AML-193 (cell line): ENCODE measurements at places on chromosomes 2 and 18.
A peak's percentile ranks its signal among the peaks of the same experiment; 100 is the strongest.

- no peak for DNase-seq
Observed at GRCh38 chr2:10576456-10576855, 113.3 kb downstream of the NOL10 start.

DNA sequence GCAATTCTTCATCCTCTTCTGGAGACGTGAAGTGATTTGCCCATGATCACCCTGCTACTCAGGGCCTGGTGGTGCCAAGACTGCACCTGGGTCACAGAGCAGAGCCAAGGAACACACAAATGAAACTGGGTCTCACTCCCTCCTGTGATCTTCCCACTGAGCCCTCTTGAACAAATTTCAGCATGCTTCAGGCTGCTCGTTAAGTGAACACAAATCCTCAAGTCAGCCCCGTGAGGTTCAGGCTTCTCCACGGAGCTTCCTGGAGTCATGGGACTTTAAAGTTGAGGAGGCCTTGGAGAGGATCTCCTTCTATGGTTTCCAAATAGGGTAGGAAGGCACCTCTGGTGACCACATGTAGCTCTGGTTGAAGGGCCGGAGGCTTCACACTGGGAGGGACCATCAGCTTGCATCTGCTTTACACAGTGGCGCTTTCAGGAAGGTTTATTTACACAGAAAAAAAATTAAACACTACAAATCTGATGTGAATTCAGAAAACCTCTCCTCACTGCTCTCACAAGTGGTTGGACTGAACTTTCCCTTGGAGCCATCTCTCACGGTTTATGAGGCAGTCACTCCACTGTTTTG is 255.4 kb downstream of the LOXHD1 start:
- no peak for DNase-seq

DNA sequence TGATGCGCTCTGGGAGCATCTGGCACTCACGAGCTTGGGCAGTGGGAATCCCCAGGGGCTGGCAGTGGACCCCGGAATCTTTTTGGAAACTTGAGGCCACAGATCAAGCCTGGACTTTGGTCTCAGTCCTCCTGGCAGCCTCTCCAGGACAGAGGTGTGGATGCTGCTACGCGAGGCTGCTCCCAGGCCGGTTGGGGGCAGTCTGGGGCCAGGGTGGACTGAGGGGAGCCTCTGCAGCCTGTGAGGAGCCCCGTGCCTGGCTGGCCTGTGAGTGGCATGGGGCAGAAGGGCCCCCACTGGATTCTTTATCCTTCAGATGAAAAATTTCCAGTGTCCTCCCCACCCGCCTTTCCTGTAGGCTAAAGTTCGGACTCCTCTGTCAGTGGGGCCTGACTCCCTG is 12.7 kb upstream of the DES start:
- no peak for DNase-seq

GRCh38 chr18:62529597-62529996 is 6.8 kb downstream of the ZCCHC2 start:
- DNase-seq = no peak

- no peak for DNase-seq
Observed at GRCh38 chr2:19137433-19137832, 221.0 kb downstream of the OSR1 start.

DNA sequence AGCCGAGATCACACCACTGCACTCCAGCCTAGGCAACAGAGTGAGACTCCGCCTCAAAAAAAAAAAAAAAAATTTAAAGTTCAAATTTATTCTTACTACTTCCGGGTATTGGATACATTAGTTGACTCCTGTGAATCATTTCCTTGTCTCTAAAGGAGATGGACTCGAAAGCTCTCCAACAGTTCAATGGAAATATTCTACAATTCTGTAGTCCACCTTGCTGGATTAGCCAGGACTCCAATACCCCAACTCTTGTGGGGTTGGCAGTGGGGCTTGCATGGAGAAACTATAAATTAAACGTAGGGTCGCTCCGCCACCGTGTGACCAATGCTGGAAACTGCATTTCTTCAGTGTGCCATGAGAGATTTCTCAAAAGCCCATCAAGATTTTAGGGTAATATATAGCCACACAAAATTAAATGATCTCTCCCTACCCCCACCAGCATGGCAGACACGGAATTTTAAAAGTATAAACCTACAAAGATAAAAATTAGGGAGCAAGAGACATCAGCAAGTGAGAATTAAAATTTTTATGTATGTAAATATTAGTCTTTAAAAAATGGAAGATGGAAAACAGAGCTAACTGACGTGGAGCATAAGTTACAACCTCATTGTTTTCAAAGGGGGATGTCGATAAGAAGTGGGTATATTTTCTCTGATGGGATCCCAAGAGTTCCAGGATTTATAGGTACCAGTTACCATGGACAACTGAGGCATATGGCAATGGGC is 27.8 kb upstream of the GAREM2 start:
- DNase-seq = peak; percentile 55

DNA sequence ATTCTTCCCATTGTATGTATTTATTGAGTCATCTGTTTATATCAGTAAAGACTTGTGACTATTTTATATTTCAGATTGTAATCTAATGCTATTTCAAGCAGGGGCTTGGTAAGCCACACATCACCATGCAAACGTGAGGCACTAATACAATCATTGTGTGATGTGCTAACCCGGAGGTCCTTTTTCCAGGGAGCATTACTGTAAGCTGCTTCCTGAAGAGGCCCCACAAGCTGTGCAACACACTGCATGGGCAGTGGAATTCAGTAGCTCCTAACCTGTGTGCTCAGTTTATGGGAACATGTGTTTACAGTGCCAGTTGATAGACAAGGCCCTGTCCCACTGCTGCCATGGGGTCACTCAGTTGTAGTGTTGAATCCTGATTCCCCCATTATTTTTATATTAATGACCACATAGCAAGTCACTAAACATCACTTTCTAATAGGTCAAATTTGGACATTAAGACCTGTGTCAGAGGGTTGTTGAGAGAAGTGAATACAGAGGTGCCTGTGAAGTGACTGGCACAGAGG is 162.9 kb downstream of the FHOD3 start:
- no peak for DNase-seq

- DNase-seq = peak; percentile 41
Observed at GRCh38 chr18:10265560-10266333, 188.7 kb upstream of the APCDD1 start.

DNA sequence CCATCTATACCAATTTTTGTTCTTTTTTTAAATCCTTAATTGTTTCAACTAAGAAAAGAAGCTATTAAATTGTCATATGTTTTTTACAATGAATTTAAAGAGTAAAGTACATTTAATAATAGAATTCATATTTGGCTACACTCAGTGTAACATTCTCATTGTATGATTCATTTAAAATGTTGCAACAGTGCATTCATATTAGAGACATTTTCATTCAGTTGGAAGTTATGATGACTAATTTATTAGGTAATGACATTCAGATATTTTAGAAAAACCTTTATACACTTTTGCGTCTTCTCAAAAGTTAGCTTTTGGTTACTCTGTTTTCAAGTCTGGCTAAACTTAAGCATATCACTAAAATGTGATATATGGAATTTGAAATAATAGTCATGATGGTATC is 887.5 kb upstream of the NRXN1 start:
- DNase-seq = no peak

GRCh38 chr2:10188729-10189305 is 66.3 kb downstream of the RRM2 start:
- no peak for DNase-seq

GRCh38 chr2:216663846-216664245 is 30.6 kb downstream of the IGFBP2 start:
- DNase-seq = no peak

DNA sequence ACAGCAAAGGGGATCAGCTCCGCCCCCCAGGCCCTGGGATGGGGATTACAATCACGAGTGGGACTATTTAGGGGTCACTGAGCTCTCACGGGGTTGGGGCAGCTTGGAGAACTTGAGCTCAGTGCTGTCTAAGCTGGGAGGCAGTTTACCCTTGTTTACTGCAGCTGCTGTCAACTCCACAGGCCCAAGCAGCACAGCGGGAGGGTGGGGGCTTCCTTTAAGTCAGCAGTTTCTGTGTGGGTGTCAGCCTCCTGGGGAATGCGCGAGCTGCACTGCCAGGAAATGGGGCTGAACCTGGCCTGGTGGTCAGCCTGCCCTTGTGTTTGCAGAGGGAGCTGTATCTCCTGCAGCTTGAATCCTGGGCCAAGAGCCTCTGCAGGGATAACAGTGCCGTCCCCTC is 29.8 kb downstream of the TOGARAM2 start:
- no peak for DNase-seq

GRCh38 chr2:55401124-55401523 is 18.5 kb downstream of the CCDC88A start:
- DNase-seq = no peak

- no peak for DNase-seq
Observed at GRCh38 chr18:8107426-8107825, 501.8 kb upstream of the RAB12 start.

GRCh38 chr2:235928751-235929370 is 239.3 kb downstream of the GBX2 start:
- DNase-seq = no peak

DNA sequence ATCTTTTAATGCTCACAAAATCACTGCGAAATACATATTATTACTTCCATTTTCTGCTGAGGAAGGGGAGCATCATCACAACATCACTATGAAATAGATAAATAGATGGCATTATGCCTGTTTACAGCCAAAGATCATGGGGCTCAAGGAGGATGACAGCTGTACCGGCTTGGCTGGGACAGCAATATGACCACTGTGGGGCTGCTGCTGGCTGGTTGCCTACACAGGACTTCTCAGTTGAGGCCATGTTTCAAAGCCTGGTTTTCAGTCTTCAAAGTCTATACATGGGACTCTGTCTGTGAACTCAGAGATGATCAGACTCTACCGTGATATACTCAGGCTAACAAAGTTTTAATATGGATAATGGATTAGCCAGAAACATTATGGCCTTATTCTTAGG is 58.7 kb downstream of the SPATS2L start:
- DNase-seq = no peak

DNA sequence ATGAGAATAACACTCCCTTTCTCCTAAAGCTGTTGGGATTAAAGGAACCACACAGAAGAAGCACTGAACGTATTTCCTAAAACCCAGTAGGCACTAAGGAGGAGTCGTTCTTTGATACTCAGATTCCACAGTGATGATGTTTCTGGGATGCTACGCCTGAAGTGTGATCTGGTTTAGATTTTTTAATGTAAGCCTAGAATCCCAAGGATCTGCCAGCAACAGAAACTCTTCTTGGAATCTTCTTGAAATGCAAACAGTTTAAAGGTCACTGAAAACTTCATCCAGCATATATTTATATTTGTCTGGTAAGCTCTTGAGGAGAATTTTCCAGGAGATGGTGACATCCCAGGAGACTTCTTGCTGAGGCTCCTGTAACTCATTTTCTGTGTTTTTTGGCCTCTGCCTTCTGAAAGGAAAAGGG is 247.6 kb upstream of the TRIB2 start:
- no peak for DNase-seq

GRCh38 chr2:9097239-9097638 is 93.8 kb upstream of the MBOAT2 start:
- no peak for DNase-seq

- no peak for DNase-seq
Observed at GRCh38 chr18:63445037-63445436, 22.8 kb upstream of the VPS4B start.

- peak; percentile 81 for DNase-seq
Observed at GRCh38 chr18:50297621-50298442, 10.3 kb upstream of the CXXC1 start.

DNA sequence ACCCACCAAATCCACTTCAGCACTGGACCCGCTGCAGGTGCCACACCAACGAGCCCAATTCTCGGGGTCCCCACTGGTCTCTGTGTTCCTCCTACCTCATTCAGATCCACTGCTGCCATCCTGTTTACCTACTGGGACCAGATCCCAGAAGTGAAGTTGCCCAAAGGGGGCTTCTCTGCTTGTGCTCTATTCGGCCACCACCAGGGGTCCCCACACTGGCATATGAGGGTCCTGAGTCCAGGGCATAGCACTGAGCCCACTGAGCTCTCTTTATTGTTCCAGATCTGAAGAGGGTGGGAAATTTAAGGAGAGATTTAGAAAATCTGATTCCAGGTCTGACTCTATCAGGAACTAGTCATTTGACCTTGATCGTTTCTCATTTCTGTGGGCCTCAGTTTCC is 2.4 kb downstream of the GPR45 start:
- DNase-seq = no peak

- no peak for DNase-seq
Observed at GRCh38 chr2:127841466-127842178, 16.3 kb downstream of the POLR2D start.

DNA sequence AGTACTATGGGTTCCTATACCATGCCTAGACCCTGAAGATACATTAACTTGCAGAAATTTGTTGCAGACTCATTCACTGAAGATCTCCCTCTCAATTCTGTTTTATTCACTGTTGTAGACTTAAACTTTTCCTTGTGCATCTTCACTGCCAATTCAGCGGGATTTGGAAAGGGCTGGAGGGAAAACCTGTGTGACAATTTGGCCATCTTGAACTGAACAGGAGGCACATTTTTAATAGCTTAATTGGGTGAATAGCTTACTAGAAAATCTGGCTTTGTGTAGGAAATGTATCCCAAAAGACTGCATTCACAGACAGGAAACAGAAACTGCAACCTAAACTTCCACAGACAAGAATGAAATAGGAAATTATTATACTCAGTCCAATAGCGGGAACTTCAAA is 512.3 kb downstream of the XIRP2 start:
- no peak for DNase-seq

- DNase-seq = no peak
Observed at GRCh38 chr2:10056439-10056838, 13.1 kb downstream of the KLF11 start.

- DNase-seq = no peak
Observed at GRCh38 chr2:210440206-210440605, 36.4 kb downstream of the LANCL1 start.

DNA sequence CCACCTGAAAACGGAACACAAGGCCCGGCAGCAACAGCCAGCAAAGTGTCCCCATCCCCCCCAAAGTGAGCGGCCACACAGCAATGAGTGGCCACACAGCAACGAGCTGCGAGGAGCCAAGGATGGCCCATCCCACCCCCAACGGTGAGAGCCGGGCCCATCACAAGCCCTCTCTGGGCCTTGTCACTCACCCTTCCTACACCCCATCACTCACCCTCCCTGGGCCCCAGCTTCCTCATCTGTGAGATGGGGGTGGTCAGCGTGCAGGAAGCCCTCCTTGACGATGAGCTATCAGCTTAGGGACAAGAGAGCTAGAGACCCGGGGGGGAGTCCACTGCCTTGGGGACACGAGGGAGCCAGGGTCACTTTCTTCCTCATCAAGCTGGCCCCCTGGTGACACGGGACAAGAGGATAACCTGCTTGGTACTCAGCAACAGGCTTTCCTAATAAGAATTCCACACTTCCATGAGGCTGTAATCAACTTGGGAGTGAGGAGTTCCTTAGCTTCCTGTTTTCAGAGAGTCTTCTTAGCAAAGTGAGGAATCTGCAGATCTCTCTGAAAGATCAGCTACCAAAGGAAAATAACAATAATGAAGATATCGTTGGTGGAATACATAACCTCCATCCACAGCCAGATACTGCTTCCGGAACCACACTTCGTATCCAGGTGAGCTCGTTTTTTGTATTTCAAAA is 92.8 kb downstream of the HDAC4 start:
- DNase-seq = no peak

- DNase-seq = no peak
Observed at GRCh38 chr2:239355724-239356123, 45.1 kb downstream of the HDAC4 start.

GRCh38 chr2:226118471-226119429 is 680.9 kb downstream of the IRS1 start:
- peak; percentile 97 for DNase-seq
